ENCODE measurements at places on chromosomes 1 and 21. TPM values are rescaled to one million over a fixed set of nuclear protein-coding genes. Genes with fewer than 3 reads are reported as not detected.

DNA sequence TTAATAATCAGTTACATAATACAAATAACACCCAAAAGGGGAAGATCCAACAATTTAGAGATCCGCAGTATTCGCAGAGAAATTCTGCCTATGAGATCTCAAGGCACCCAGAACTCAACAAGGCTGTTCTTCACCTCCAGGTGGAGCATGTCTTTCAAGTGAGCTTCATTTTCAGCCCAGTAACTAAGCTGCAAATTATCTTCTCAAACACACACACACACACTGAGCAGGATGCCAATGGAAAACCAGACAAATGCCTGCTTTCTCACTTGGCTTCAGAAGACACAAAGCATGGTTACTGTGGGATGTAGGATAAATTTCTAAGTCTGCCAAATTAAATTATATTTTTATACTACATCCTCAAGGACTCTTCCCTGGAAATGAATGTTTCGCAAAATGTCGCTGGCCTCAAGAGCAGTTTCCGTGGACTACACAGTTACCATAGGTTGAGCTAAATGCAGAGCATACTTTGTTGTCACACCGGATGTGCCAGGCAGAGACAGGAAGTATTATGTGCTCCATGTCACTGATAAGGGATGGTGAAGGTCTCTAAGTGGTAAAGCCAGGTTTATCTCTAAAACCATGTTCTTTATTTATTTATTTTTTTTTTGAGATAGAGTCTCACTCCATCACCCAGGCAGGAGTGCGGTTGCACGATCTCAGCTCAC, 30.3 kb downstream of the UBR4 start:
- peaks cover 5% of the 10 kb centered on the region for H3K36me3 ChIP-seq
- no peaks in the 10 kb centered on the region for H3K27me3 ChIP-seq
- H3K4me1 ChIP-seq = peaks cover 9% of the 10 kb centered on the region

- peaks cover 11% of the 10 kb centered on the region for H3K4me1 ChIP-seq
- H3K4me3 ChIP-seq = no peak overlapping the region
- H3K27me3 ChIP-seq = no peaks in the 10 kb centered on the region
- H3K36me3 ChIP-seq = no peaks in the 10 kb centered on the region
- H3K27ac ChIP-seq = no peak overlapping the region
- no peak for DNase-seq
Observed at GRCh38 chr1:93595743-93596142, 85.9 kb downstream of the BCAR3 start.

DNA sequence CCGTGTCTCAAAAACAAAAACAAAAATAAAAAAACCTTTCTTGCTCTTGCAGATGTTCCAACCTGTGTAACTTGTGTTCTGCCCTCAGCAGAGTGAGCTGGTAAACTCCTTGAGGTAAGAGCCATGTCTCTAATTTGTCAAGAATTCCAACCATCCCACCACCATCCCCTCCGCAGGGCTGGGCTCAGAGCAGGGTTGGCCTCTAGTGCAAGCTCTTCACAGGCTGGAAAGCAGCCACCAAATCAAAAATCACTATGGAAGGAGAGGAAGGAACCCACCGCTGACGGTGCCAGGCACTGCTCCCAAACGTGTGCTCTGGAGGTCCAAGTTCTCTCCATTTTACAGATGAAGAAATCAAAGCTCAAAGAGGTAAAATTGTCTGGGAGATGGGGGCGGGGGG, 9.4 kb downstream of the PLEKHA6 start:
- H3K4me1 ChIP-seq = peaks cover 5% of the 10 kb centered on the region
- no peak overlapping the region for H3K27ac ChIP-seq
- no peak for DNase-seq
- H3K4me3 ChIP-seq = no peak overlapping the region
- H3K27me3 ChIP-seq = peaks cover 19% of the 10 kb centered on the region
- H3K36me3 ChIP-seq = no peaks in the 10 kb centered on the region

DNA sequence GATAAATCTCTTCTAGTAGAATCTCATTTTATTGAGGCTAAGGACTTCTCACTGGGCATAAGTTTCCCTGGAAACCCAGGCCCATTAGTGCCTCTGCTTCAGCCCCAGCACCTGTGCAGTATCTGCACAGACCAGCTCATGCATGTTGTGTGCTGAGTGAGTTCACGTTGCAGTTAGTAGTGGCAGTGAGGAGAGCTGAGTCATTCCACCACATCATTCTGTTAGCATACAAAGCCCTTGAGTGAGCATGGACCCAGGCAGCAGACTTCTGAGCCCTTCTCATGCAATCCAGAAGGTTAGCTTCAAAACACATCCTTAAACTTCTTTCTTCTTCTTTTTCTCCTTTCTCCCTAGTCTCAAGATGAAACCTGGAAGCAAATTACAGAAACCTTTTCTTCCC, 45.8 kb upstream of the NTPCR start:
- no peaks in the 10 kb centered on the region for H3K36me3 ChIP-seq
- peaks cover 6% of the 10 kb centered on the region for H3K27me3 ChIP-seq
- no peak overlapping the region for H3K27ac ChIP-seq
- no peak overlapping the region for H3K4me3 ChIP-seq
- peaks cover 9% of the 10 kb centered on the region for H3K4me1 ChIP-seq

DNA sequence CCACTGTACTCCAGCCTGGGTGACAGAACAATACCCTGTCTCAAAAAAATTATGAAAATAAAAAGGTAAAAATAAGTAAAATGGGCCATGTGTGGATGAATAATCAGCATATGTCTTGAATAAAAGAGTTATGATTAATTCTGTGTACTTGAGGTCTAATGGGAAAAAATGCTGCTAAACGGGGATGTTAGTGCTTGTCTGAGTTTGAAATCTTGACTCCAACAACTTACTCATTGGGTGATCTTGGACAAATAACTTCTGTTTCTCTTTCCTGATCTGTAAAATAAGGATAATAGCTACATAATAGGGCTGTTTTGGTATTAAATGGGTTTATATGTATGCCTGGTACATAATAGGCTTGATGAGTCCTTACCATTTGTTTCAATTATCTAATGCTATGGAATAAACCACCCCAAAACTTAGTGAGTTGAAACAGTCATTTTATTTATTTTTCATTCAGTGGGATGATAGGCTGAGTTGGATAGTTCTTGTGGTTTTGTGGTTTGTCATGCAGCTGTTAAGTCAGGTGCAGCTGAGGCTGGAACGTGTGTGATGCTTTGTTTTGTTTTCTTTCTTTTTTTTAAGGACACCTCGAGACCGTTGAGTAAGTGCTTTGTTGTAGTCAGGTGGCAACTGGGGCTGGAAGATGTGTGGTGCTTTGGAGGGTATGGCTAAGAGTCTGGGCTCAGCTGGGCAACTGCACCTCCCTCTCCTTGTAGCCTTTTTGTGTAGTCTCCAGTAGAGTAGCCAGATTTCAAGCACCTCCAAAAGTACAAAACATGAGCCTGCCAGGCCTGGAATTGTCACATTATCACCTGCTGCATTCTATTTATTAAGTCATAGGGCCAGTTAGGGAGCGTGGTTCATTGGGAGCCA, 4.9 kb downstream of the MDM4 start:
- peaks cover 35% of the 10 kb centered on the region for H3K36me3 ChIP-seq
- peak overlapping the region; percentile 49 for H3K27ac ChIP-seq

GRCh38 chr21:45935628-45936027, 45.9 kb upstream of the COL6A1 start:
- no peaks in the 10 kb centered on the region for H3K4me1 ChIP-seq
- no peaks in the 10 kb centered on the region for H3K27me3 ChIP-seq
- H3K36me3 ChIP-seq = peaks cover 11% of the 10 kb centered on the region
- no peak overlapping the region for H3K27ac ChIP-seq
- no peak overlapping the region for H3K4me3 ChIP-seq

DNA sequence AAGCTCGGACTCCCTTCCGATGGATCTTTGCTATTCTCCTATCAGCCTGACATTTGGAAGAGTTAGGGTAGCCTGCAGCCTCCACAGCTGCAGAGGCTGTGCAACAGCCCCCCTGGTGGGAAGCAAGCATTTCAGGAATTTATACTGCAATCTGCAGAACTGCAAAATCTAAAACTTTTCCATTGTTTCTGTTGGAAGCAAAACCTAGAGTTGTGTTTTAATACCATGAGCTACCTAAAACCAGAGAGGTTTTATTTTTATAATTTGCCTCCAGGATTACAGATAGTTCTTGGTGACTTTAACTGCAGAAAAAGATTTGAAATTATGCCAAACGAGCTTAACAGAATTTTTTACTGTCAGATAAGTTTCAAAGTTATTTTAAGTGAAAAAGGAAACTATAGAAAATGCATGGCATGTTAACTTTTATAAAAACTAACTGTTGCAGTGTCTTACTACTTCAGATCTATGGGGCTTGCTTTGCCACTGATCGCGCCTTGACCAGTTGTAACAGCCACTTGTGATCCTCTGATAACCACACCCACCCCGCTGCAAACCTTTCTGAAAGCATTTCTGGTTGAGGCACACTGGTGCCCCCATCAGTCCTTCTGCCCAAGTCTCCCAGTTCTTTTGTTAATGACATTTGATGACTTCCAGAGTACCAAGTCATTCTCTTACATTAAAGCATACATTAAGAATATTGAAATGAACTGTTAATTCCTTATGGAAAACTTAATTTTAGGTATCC, 64.8 kb downstream of the PRDM2 start:
- no peak overlapping the region for H3K27ac ChIP-seq
- H3K36me3 ChIP-seq = no peaks in the 10 kb centered on the region
- DNase-seq = peak; percentile 20

- H3K27ac ChIP-seq = no peak overlapping the region
- H3K4me3 ChIP-seq = no peak overlapping the region
- no peak for DNase-seq
- H3K36me3 ChIP-seq = no peaks in the 10 kb centered on the region
- H3K4me1 ChIP-seq = no peaks in the 10 kb centered on the region
- no peaks in the 10 kb centered on the region for H3K27me3 ChIP-seq
Observed at GRCh38 chr1:235910357-235911299, 43.9 kb upstream of the LYST start.

GRCh38 chr1:230901671-230902070, 33.4 kb upstream of the C1orf198 start:
- H3K36me3 ChIP-seq = peaks cover 33% of the 10 kb centered on the region
- H3K4me3 ChIP-seq = no peak overlapping the region
- no peak overlapping the region for H3K27ac ChIP-seq
- no peaks in the 10 kb centered on the region for H3K4me1 ChIP-seq

GRCh38 chr1:214546084-214546483, 5.3 kb downstream of the PTPN14 start:
- no peaks in the 10 kb centered on the region for H3K27me3 ChIP-seq
- H3K36me3 ChIP-seq = no peaks in the 10 kb centered on the region
- H3K4me1 ChIP-seq = peaks cover 2% of the 10 kb centered on the region
- H3K4me3 ChIP-seq = no peak overlapping the region
- no peak overlapping the region for H3K27ac ChIP-seq

- H3K27me3 ChIP-seq = peaks cover 5% of the 10 kb centered on the region
- H3K4me1 ChIP-seq = no peaks in the 10 kb centered on the region
- DNase-seq = no peak
- no peak overlapping the region for H3K4me3 ChIP-seq
- no peak overlapping the region for H3K27ac ChIP-seq
Observed at GRCh38 chr1:14080653-14081052, 380.7 kb downstream of the PRDM2 start.

DNA sequence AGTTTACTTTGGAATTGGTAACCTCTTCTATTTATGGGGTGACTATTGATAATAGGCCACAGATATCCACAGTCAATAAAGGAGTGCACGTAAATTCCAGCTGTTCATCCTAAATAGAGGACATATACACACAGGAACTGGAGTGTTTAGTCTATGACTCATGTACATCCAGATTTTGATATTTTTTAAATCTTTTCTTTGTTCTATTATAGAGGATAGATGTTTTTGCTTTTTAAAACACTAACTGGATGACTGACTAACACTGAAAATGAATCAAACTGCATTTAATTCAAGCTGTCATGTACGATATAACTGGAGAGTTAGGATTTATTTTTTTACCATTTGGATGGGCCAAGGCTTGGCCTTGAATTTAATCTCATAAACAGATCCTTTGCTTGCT, 45.9 kb downstream of the RGL1 start:
- no peak overlapping the region for H3K4me3 ChIP-seq
- no peak overlapping the region for H3K27ac ChIP-seq
- no peak for DNase-seq
- H3K36me3 ChIP-seq = no peaks in the 10 kb centered on the region

GRCh38 chr1:1622010-1622787, 6.9 kb downstream of the MIB2 start:
- peaks cover 7% of the 10 kb centered on the region for H3K36me3 ChIP-seq
- H3K4me3 ChIP-seq = no peak overlapping the region
- peaks cover 2% of the 10 kb centered on the region for H3K4me1 ChIP-seq
- no peak for DNase-seq
- no peaks in the 10 kb centered on the region for H3K27me3 ChIP-seq
- H3K27ac ChIP-seq = no peak overlapping the region

- no peak for DNase-seq
- no peak overlapping the region for H3K4me3 ChIP-seq
- no peaks in the 10 kb centered on the region for H3K27me3 ChIP-seq
- H3K4me1 ChIP-seq = no peaks in the 10 kb centered on the region
- H3K36me3 ChIP-seq = no peaks in the 10 kb centered on the region
Observed at GRCh38 chr1:170872663-170873062, 62.7 kb upstream of the MROH9 start.

GRCh38 chr1:232170909-232171308, 459.0 kb downstream of the SIPA1L2 start:
- no peak overlapping the region for H3K4me3 ChIP-seq
- no peaks in the 10 kb centered on the region for H3K4me1 ChIP-seq
- H3K36me3 ChIP-seq = no peaks in the 10 kb centered on the region
- no peaks in the 10 kb centered on the region for H3K27me3 ChIP-seq

GRCh38 chr1:201119206-201120197, 7.3 kb upstream of the CACNA1S start:
- H3K36me3 ChIP-seq = no peaks in the 10 kb centered on the region
- H3K4me1 ChIP-seq = peaks cover 22% of the 10 kb centered on the region
- H3K27me3 ChIP-seq = peaks cover 2% of the 10 kb centered on the region
- peak; percentile 45 for DNase-seq
- H3K4me3 ChIP-seq = no peak overlapping the region

The FAM72D gene
- 0.09 TPM for total RNA-seq

The OMA1 gene
- total RNA-seq = 31.3 TPM

The PBX1 gene
- 1.8 TPM for total RNA-seq

The RAB25 gene
- total RNA-seq = 0.26 TPM

The GPR37L1 gene
- total RNA-seq = not detected

The ARHGEF2 gene
- 110 TPM for total RNA-seq

The FMO4 gene
- total RNA-seq = 3.4 TPM

The RPAP2 gene
- total RNA-seq = 29.1 TPM

The GBP7 gene
- not detected for total RNA-seq

All from T-cell (primary cell).